ENCODE measurements at places on chromosomes 5 and 9. TPM values are rescaled to one million over a fixed set of nuclear protein-coding genes. Genes with fewer than 3 reads are reported as not detected.

Gene SERINC5
- 115 TPM for total RNA-seq

Gene SPINK6
- not detected for total RNA-seq

Gene KCTD16
- total RNA-seq, result not detected

Gene FUBP3
- 30.2 TPM for total RNA-seq

GRCh38 chr5:34656700-34657273 is 659 bp downstream of the RAI14 start:
- DNase-seq, result peak; percentile 7

DNA sequence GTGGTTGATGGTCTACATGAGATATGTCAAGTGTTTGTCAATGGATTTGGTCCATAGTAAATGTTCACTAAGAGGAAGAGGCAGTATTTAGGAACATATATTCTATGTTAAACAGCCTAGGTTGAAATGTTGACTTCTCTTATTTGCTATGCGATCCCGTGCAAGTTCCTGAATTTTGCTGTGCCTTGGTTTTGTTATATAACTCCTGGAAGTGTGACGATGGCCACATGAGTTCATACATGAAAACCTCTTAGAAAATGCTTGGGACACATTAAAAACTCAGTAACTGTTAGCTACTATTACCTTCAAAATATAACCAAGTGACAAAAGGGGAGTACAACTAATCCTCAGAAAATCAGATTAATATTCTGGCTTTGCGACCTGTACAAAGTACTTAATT is 21.9 kb upstream of the FBXW2 start:
- DNase-seq, result no peak

Measured in CD4-positive, alpha-beta T cell (primary cell).